Bladder microvascular endothelial cell (primary cell): ENCODE measurements at places on chromosomes 6 and 20. TPM values are rescaled to one million over a fixed set of nuclear protein-coding genes. Genes with fewer than 3 reads are reported as not detected.

ENPP1 gene
- 0.31 and 0.32 TPM in 2 replicates for total RNA-seq

TINAG gene
- not detected in 2 replicates for total RNA-seq

VGLL2 gene
- not detected in 2 replicates for total RNA-seq

TP53TG5 gene
- total RNA-seq = not detected in 2 replicates

DCDC2 gene
- under 0.01 and 0.06 TPM in 2 replicates for total RNA-seq
